Daoy (cell line): ENCODE measurements at places on chromosomes 7 and 10.

GRCh38 chr7:18583305-18583704, 87.8 kb downstream of the HDAC9 start:
- peak; percentile 38 for DNase-seq

DNA sequence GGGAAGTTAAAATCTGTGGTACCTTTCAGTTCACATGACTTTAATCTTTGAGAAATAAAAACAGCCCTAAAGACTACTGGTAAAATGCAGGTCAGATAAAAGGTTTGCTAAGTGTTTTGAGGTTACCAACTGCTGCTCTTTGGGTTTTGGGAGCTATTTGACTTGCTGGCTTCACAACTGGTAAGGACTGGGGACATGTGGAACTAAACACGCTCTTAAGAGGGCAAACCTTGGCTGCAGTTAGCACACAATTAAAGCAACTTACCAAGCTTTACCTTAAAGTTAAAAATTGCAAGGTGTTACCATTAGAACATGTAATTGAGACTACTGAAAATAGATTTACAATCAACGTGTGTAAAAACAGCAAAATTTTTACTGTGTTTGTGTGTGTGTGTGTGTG, 220.2 kb downstream of the PHF14 start:
- DNase-seq, result no peak

- DNase-seq, result no peak
Observed at GRCh38 chr7:30617359-30617758, 22.7 kb downstream of the GARS1 start.

DNA sequence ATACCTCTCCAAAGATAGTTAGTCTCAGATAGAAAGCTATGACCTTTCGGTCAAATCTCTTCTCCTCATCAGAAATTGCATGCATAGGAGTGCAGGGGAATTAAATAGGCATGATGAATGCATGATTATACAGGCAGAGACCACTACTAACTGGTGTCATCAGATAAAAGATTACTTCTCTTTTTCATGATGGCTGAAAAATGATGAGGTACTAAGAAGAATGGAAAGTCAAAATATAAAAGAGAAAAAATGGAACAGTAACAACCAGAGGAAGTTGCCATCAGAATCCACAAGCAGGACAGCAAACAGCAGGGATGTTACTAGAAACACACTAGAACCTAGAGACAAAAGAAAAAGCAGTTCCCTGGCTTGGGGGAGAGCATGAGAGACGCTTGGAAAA, 31.6 kb downstream of the CTTNBP2 start:
- DNase-seq, result no peak

GRCh38 chr10:91838199-91838598, 40.0 kb downstream of the TNKS2 start:
- DNase-seq, result no peak

- DNase-seq, result peak; percentile 57
Observed at GRCh38 chr7:23468526-23469149, 1.7 kb downstream of the IGF2BP3 start.

- DNase-seq, result peak; percentile 37
Observed at GRCh38 chr10:62637249-62638061, 167.1 kb upstream of the ADO start.

GRCh38 chr7:45921699-45922519, 837 bp upstream of the IGFBP3 start:
- DNase-seq, result peak; percentile 90
